NCI-H2081 treated with DMSO at 0.1 percent for 48 hours (cell line): ENCODE measurements at places on chromosomes 7 and 10.

- DNase-seq, result no peak
These were observed 50.0 kb upstream of the CAMK1D start for GRCh38 chr10:12299222-12299965.

- no peak for DNase-seq
These were observed 15.1 kb downstream of the LRMDA start for GRCh38 chr10:75446508-75446907.

GRCh38 chr7:70775570-70776156 lies 356.3 kb upstream of the GALNT17 start:
- DNase-seq, result no peak

- no peak for DNase-seq
These were observed 12.6 kb downstream of the USP6NL start for GRCh38 chr10:11598712-11599397.

DNA sequence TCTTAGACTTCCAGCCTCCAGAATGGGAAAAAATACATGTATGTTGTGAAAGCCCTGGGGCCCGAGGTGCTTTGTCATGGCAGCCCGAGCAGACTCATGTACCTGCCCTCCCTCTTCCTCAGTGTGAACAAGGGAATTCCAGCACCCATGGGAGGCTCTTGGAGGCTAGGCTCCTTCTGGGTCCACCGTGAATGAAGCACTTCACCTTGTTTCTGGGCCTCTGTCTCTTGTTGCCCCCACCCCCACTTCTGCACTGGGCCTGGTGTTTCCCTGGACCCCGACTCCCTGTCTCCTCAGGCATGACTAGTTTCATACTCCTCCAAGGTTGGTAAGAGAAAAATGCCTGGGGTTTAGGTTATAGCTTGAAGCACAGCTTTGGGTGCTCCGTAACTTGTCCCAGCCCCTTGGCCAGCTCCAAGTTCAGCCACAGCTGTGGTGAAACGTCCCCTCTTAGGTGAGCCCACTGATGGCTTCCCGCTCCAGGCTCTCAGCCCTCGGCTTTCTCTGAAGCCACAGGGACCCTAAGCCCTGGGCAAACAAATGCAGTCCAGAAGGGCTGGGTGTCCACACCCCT lies 30.2 kb upstream of the ARHGAP22 start:
- no peak for DNase-seq
